ENCODE measurements at places on chromosomes 6 and 20.
A peak's percentile ranks its signal among the peaks of the same experiment; 100 is the strongest.

- no peak for DNase-seq
These were observed 3.8 kb downstream of the SEC23B start for GRCh38 chr20:18511571-18511970.

DNA sequence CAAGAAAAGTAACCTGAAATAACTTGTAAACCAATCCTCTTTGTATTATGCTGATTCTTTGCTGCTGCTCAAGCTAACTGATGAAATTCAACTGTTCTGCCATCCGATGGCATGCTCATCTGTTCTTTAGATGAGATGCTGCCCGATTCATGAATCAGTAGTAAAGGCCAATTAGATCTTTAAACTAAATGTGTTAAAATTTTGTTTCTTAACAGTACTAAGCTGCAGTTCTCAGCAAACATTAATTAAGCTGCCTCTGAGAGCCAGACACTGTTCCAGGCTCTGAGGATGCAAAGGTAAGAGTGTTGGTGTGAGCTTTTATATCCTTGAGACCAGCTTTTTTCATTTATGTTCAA lies 77.0 kb upstream of the NT5E start:
- no peak for DNase-seq

- peak; percentile 2 for DNase-seq
These were observed 84.8 kb upstream of the HDAC2 start for GRCh38 chr6:114055763-114056162.

DNA sequence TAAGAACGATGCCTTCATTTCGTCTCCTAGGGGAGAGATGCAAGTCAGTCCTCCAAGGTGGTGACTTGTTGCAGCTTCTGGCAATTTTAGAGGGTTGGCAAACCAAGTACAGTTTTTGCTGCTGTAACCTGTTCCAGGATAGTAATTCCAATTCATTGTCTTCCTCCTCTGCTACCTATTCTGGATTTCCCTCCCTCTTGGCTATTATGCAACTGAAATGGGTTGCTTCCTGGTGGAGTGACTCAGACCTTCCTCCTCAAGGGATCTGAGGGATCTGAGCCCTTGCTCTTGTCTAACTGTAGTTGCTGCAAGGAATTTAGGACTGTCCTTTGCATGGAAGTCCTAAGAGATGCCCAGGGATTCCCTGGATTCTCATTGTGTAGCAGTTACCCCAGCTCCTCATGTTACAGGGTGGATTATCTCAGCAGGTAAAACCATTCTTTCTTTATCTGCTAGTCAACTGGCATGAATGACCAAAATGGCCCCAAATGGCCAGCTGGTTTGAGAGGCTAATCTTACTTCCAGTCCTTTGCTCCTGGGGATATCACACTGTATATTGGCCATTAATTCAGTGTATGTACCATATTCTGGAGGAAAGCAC lies 17.6 kb upstream of the ELMO2 start:
- no peak for DNase-seq

DNA sequence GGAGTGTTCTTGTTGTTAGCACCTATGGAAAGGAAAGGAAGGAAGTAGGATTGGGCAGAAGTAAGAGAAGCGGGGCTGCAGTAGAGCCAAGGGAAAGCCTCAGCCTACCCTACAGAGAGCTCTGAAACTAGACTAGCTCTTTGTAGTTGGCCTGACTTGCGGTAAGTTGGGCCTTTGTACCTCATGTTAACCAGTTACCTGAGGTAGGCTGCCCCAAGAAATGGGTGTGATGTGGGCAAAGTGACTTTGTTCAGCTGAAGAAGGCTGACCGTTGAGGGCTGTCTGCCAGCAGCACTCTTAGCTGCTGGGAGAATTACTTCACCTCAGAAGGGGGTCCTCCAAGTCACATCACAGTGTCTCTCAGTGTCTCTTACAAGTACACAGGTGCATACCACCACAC lies 54.9 kb upstream of the FAM184A start:
- DNase-seq: no peak

DNA sequence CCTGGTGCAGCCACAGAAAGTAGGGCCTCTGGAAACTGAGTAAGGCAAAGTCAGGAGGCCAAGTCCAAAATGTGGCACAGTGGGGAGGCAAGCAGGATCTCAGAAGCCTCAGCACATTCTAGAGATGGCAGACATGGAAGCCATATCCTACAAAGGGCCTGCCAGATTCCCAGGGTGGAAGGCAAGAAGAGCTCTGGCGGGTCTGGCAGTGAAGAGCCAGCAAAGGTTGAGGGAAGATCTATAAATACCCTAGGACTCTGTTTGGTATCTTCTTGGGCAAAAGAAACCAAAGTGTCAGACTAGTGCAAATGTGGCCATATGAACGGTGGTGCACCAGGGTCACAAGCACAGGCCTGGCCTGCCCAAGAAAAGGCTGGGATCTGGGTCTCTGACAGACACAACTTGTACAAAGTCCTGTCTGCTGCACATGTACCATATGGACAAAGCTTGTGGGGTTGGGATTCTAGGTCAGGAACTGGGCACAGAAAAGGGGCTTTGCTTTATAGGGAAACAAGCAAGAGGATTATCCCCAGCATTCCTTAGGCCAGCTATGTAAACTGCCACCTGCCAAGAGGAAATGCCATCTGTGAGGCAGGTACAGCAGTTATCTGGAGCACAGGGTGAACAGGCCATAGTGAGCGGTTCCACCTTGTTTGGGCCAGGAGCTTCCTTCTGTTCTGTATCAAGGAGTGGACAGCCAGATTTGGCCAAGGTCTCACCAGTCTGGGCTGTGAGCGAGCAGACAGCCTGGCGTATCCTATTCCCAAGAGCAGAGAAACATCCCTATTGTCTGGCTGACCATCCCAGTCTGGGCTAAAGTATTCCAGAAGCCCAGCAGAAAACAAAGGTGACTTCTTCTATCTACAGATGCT lies 36.3 kb upstream of the SLC4A11 start:
- DNase-seq: no peak

GRCh38 chr6:48116699-48117645 lies 6.0 kb upstream of the PTCHD4 start:
- DNase-seq: no peak

GRCh38 chr6:121901432-121901831 lies 466.0 kb downstream of the GJA1 start:
- DNase-seq: no peak

DNA sequence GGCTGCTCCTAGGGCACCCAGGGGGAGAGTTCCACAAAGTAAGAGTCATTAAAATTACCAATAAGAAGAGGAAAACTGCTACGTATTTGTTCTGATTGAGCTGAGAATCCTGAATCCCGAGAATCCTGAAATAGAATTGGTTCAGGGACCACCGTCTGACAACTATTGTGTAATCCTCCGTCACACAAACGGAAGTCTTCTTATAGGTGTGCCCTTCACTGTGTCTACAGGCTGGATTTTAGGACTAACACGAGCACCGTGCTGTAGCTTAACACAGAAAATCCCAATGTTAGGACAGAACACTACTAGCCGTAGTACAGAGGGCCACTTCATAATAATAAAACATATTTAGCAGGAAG lies 50.6 kb upstream of the RNF182 start:
- no peak for DNase-seq

DNA sequence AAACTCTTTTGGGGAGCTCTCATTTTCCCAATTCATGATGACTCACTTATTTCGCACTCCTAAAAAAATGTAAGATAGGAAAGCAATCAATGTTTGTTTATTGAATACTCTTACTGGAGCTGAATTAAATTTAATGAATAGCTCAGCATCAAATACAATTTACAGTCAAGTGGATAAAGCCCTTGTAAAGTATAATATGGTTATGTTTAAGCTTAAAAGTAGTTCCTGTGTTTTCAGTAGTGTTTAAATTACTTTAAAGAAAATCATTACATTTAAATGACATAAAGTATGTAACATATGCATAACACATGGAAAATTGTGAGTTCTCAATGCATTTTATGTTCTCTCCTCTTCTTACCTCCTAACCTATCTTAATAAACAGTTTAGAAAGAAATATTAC lies at the start of gene OR2B3:
TSS of gene OR2B3 (minus strand) at position 101 of the 400 bp plus-strand sequence. CDS start at position 36, 65 bp downstream.
- no peak for DNase-seq

DNA sequence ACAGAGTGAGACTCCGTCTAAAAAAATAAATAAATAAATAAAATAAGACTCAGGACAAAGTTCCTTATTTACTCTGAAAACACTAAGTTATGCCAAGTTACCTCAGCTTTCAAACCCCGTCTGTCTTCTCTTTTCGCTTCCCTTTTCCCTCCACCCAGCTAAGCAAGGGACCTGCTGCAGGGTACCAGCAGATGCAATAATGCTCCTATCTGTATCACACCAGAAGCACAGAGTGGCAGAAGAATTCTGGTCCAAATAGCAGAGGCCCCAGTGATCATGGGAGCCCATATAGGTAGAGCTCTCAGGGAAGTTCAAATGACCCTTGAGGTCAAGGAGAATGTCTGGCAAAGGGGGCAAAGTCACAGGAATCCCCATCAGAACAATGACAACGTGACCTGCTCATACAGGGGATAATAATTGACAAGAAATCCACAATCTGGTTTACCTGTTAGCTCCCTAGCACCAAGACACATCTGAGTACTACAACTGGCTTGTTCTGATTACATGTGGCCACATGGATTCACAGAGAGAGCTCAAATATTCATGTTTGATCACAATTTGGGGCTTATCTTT lies 8.7 kb downstream of the GCM1 start:
- no peak for DNase-seq

DNA sequence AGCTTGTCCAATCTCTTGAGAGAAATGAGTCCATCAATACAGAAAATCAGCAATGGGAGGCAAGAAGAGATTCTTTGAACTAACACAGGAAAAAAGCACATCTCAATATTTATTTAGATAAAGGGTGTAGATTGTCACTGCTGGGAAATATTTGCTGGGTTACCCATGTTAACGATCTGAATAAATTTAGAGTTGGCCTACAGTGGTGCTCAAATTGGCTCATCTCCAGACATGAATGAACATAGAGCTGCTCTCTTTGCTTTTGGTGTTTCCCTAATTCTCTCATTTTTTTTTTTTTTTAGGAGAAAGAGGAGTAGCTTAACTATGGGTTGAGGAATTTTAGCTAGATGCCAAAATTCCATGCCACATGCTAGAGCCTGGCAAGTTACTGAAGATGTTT lies 471.2 kb downstream of the PKHD1 start:
- DNase-seq: no peak

- DNase-seq: no peak
These were observed 272.9 kb downstream of the PRL start for GRCh38 chr6:22023937-22024336.
